Calu3 (cell line): ENCODE measurements at places on chromosomes 6 and 20. TPM values are rescaled to one million over a fixed set of nuclear protein-coding genes. Genes with fewer than 3 reads are reported as not detected.

Gene LTB
- 0.44 and 1.4 TPM in 2 replicates for total RNA-seq

Gene TRERF1
- total RNA-seq, result 0.81 and 1.4 TPM in 2 replicates

Gene TRIM31
- total RNA-seq, result 161 and 181 TPM in 2 replicates

DNA sequence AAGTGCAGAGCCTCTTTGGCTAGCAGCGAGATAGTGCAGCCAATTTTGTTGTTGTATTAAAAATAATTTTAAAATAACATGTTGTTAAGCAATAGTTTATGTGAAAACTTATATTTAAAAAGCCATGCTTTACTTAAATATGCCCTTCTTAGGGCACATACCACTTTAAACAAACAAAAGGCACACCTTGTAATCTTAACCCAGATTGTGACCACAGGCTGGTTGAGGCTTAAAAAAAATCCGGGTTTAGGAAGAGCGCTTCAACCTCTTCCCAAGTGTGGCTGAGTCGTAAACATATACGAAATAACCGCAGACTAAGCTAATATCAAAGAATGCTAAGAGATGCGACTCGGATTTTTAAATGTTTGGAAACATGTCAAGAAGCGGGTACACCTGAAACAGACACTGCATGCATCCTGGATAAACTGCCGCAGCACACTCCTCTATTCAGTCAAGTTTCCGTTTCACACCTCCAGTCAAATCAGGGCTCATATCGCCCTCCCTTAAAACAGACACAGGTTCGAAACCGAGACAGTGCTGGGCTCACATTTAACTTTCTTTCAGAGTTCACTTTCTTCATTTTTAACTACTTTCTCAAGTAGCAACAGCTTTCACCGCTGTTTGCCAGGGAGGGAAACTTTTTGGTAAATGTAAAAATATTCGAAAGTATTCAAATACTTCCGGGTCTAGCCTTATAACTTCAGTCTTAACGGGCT lies 1.5 kb downstream of the DEK start:
- no peak for DNase-seq

DNA sequence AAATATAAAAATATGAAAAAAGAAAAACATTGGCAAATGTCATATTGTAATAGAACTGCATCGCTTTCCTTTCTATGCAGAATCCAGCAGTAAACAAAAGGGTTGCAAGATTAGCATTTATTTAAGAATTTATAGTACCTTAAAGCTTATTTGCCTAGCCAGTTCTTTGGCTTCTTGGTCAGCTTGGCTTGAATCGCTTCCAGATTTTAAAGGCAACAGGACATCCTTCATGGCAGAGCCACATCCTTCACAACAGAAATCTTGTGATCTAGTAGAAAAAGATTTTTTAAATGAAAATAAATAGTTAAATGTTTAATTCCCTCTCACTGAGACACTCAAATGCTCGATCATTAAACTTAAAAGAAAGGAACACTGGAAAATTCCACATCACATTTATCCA lies 17.4 kb downstream of the UBE2J1 start:
- no peak for DNase-seq

DNA sequence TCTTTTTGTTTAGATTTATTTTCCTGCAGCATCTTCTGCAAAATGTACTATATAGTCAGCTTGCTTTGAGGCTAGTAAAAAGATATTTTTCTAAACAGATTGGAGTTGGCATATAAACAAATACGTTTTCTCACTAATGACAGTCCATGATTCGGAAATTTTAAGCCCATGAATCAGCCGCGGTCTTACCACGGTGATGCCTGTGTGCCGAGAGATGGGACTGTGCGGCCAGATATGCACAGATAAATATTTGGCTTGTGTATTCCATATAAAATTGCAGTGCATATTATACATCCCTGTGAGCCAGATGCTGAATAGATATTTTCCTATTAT lies 3.2 kb downstream of the FOXC1 start:
- no peak for DNase-seq
